ENCODE measurements at places on chromosomes 1 and 21.
A peak's percentile ranks its signal among the peaks of the same experiment; 100 is the strongest.

DNA sequence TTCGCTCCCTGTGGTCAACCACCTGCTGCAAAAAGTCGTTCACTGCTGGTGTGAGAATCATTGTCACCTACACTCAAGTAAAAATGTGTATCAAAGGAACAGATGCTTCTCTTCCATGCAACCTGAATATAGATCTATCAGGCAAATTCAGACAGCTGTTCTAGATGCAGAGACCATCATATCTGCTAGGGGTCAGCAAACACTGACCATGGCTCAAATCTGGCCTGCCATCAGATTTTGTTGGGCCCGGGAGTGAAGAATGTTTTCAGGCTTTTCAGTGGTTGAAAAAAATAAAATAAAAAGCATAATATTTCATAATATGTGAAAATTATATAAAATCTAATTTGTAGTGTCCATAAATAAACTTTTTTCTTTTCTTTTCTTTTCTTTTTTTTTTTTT lies 199.6 kb downstream of the RGS7 start:
- no peak for DNase-seq

GRCh38 chr1:22203335-22203734 lies 60.4 kb upstream of the WNT4 start:
- no peak for DNase-seq

DNA sequence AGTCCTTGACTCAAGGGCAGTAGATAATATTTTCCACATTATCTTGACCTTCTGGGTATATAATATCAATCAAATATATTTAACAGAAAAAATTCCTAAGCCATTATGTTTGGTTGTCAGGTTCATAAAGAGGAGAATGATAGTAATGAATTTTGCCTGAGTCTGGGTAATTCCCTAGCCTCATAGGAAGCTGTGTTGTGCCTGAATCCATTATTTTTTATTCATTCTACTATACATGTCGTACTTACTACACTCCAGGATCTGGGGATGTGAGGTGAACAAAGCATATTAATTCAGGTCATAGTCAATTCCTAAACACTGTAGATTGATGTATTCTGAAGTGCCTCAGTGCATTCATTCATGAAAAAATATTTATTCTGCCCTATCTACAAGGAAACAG lies 204.2 kb downstream of the PTGER3 start:
- no peak for DNase-seq

DNA sequence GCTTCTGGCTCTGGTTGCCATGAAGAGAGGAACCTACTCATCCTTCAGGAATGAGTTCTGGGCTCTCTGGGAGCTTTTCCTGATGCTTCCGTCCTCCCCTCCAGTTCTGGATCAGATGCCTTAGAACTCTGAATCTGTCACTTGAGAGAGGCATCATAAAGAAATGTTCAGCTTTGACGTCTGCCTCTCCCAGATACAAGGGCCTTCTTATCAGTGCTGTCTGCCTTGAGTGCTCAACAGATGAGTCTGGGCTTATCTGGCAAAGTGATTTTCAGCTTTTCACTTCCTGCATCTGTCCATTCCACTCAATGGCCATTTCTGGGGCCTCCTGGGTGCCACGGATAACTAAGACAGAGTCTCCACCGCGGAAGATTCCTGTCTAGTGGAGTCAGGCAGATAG lies 12.3 kb upstream of the OTUD3 start:
- no peak for DNase-seq

DNA sequence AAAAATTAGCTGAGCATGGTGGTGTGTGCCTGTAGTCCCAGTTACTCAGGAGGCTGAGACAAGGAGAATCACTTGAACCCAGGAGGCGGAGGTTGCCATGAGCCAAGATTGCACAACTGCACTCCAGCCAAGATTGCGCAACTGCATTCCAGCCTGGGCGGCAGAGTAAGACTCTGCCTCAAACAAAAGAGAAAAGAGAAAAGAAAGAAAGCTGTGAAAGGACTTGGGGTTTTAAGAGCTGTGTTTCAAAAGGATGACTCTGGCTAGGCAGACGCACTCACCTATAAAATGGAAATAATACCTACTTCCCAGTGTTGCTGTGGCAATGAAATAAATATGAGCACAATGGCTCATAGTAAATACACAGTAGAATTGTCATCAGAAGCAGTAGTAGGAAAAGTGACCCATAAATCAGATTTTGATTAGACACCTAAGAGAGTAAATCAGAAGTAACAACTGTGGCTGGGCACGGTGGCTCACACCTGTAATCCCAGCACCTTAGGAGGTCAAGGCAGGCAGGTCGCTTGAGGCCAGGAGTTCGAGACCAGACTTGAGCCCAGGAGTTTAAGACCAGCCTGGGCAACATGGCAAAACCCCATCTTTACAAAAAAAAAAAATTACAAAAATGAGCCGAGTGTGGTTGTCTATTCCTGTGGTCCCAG lies 45.9 kb upstream of the PUM1 start:
- peak; percentile 55 for DNase-seq

DNA sequence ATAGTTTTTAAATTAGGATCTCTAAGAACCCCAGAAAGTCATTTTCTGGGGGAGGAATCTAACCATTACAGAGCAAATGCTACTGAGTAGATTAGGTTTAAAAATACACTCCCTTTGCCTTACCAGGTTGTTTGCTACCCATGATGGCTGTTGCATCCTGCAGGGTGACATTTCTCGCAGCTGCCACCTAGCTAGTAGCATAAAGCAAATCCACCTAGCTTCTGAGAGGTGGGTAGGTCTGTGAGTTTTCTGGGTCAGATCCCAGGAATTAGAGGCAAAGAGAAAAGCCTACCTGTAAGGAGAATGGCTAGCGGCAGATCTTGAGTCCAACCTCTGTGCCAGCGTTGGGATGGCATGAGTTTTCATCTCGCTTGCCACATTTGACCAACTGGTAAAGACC lies 95.9 kb downstream of the DAB1 start:
- DNase-seq, result no peak

GRCh38 chr1:83676106-83676505 lies 322.8 kb downstream of the TTLL7 start:
- no peak for DNase-seq

- no peak for DNase-seq
Observed at GRCh38 chr1:197224160-197224559, 43.9 kb upstream of the CRB1 start.

- no peak for DNase-seq
Observed at GRCh38 chr1:19644395-19644680, 227 bp downstream of the NBL1 start.

DNA sequence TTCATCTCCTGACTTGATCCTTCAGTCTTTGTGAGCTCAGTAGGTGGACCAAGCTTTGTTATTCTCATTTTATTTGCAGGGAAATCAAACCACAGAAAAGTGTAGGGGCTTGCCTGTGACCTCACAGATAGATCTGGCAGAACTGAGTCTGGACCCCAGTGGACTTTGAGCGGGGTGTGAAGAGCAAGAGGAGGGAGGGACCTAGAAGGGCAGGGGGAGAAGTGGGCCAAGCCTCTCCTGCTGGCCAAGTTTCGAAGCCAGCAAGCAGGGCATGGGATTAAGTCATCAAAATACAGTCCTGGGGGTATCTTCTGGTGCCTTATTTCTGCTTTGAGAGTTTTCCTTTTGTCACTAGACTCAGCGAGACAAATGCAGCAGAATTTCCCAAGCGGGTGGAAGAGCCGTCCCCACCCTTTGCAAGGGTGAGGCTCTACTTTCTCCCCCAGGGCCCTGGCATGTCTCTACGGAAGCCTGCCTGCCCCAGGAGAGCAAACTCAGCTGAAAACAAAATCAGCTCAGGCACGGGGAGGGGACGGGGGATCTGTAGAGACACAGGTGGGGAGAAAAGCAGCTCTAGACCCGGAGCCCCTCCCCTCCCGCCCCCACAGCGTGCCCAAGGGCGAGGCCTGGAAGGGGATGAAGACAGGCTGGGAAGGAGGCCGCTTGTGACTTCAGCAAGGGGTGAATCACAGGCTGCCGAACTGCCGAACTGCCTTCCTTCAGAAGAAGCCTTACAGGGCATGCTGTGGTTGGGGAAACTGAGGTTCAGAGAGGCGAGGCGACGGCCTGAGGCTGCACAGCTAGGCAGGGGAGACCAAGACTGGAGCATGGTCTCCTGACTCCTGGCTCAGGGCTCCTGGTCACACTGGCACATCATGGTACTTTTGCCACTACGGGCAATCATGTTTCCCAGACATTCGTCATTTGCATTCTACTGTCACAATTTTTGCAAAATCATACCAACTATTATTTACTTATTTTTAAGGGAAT lies 19.2 kb downstream of the PKP1 start:
- no peak for DNase-seq

GRCh38 chr1:19770436-19771190 lies 29.1 kb downstream of the TMCO4 start:
- DNase-seq, result no peak

DNA sequence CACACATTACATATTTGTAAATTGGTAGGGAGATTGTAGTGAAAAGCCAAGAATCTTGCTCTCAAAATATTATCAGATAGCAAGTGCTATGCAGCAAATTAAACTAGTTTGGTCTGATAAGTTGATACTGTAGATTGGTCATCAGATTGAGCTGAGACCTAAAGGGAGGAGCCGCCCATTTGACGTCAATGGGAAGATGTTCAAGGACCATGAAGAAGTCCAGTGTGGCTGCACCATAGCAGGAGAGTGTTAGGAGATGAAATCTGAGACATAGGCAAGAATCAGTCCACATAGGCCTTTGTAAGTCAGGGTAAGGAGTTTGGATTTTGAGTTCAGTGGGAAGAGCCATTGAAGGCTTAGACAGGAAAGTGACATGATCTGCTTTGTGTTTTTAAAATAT lies 16.3 kb downstream of the ZMPSTE24 start:
- DNase-seq, result no peak

- no peak for DNase-seq
Observed at GRCh38 chr1:61579802-61580201, 145.1 kb downstream of the TM2D1 start.

DNA sequence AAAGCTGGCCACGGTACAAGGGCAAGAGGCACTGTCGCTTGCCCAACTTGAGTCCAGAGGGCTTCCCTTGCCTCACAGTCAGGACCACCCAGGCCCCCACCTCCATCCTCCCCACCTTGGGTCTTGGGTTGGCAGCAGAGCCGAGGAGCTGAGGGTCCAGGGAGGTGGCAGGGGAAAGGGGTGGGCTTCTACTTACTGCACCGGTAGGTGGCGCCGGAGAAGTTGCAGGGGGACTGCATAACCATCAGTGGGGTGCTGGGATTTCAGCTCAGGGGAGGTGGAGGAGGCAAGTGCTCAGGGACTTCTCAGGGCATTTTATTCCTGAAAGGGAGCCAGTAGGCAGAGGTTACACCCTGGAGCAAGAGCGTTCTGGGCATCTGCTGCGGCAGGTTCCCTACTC lies 44.0 kb downstream of the TRIM62 start:
- peak; percentile 10 for DNase-seq

GRCh38 chr1:182861994-182862393 lies 22.8 kb downstream of the DHX9 start:
- DNase-seq, result no peak

GRCh38 chr21:38267136-38267755 lies 10.5 kb downstream of the KCNJ15 start:
- peak; percentile 73 for DNase-seq

DNA sequence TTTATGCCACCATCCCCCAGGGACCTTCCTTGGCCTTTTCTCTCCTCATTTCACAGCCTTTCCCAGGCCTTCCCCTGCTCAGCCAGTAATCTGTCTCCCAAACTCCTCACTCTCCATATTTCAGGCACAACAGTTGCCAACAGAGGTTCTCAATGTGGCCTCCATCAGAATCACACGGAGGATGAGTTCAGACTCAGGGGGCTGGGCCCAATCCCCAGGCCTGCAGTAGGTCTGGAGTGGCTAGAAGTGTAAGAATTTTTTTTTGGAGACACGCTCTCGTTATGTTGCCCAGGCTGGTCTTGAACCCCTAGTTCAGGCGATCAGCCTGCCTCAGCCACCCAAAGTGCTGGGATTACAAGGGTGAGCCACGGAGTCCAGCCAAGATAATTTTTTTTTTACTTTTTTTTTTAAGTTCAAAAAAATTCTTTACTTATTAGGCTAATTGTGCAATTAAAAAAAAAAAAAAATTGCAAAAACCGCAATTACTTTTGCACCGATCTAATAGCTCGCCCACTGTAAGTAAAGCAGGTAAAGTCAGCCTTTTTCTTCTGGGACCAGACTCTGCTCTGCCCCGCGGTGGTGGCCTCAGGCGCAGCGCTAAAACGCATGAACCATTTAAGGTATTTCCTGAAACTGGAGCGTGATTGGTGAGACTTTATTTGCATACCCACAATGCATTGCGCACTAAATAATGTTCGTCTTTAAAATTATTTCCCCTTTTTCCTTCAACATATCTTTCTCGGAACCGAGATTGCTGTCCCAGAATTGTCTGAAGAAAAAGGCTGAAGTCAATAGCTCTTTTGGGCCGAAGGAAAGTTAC lies 18.7 kb downstream of the KIAA2013 start:
- peak; percentile 97 for DNase-seq

GRCh38 chr1:226126824-226127569 lies 59.5 kb downstream of the ACBD3 start:
- DNase-seq, result no peak

- no peak for DNase-seq
Observed at GRCh38 chr21:27369978-27370571, 403.2 kb upstream of the ADAMTS5 start.

DNA sequence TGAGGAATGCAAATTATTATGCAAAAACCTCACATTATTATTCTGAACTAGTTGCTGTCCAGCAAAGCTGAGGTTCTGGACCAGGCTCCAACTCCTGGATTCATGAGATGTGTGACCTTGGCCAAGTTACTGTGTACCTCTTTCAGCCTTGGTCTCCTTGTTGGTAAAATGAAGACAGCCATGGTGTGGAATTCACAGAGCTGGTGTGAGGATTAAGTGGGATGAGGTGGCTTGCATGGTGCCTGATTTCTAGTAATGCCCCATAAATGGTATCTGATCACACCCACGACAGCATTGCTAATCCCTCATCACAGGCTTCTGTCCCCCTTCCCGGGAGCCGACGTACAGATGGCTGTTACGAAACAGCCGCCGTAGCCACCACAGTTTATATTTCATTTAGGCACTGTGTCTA lies 59.6 kb downstream of the PGBD5 start:
- no peak for DNase-seq

DNA sequence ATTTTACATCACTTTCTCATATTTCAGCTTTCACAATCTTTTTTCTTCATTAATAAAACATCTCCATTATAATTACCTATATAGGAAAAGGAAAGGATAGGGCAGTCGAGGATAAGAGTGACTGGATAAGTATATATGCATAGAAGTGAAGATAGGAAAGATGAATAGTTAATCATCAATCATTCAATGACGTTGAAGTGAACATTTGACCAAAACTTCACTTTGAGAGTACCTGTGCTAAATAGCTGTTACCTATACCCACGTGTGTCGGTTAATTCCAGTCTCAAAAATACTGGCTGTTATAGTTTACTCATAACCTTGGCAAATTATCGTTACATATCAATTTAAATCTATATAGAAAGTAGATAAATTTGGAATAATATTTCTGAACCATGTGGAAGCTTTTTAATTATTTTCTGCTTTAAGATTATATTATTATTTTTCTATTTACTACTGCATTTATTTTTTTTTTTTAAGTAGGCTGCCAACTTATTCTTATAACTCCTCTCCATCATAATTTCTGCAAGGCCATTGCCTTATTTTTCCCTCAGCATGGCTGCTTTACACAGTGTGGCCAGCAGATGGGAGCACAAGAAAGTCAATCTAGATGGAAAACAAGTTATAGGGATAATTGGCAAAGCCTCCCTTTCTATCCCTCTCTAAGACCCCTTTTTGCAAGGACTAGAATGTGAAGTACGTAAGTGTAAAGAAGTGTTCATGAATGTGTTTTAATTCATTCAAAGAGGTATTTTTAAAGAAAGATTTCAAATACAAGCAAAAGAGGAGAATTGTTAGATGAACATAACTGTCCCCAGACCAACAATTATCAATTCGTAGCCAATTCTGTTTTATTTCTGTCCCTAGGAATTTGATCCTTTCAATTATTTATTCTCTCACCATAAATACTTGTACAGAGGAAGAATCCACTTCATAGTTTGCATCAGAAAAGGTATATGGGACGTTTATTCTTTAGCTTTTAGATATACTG lies 290.4 kb downstream of the KCNT2 start:
- DNase-seq, result peak; percentile 12

Data from suppressor macrophage treated with lipopolysaccharide for 1 hour (primary cell).